ENCODE measurements at places on chromosomes 1 and 21.

- DNase-seq: no peak
Measured at GRCh38 chr1:156705321-156705917, at the start of gene CRABP2. Gene CRABP2 (minus strand): TSS chr1:156705583. CDS start chr1:156705446, 137 bp downstream.

DNA sequence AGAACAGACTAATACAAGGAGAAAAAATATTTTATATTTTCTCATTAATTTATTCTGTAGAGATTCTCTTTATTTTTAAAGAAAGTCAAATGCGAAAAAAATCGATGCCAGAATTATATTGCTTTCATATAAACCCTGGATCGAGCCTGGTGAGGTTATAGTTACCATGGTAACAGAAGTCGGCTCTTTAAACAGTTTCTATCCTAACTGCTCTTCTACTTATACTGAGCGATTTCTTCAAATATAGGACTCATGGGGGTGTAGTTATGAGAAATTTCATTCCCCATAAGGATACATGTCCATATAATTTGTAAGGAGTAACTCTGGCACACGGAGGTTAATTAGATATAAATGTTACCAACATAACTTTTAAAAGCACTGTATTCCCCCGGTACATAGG, 973.5 kb upstream of the NCAM2 start:
- DNase-seq: no peak

DNA sequence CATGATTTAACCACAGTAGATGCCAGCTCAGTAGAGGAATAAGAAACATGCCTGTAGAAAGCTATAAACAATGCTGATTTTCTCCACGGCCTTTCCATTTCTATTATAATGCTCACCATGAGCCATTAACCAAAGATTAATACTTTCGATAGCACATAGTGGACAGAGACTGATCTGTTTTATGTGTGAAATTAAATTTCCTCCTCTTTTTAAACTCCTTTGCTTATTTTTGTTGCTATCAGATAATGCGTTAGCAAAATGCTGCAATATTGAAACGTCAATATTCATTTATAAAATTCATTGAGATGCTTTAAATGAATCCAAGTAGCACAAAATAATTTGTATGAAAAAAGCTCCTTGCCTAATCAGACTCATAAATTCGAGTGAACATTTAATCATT, 1807.9 kb downstream of the MRPL39 start:
- no peak for DNase-seq

- DNase-seq: no peak
Measured at GRCh38 chr1:210250665-210250997, 18.0 kb downstream of the SERTAD4 start.

DNA sequence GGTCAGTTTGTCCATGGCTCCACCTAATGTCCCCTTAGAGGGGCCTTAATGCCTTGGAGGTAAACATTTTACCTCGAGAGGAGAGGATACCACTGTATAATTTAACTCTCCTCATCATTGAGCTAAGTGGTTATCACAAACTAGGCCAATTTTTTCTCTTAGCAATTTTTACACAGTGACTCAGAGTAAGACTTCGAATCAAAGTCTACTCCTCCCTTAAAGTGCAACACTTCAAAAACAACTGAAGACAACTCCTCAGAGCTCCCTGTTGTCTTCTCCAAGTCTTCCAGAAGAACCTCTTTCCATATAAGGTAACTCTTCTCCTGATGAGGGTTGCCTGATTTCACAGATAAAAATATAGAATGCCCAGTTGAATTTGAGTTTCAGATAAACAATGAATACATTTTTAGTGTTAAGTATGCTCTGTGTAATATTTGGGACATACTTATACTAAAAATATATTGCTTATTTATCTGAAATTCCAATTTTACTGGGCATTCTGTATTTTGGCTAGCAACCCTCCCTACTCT, 4.9 kb upstream of the PTGFRN start:
- no peak for DNase-seq

GRCh38 chr1:24525606-24526005, 23.0 kb downstream of the RCAN3 start:
- no peak for DNase-seq

GRCh38 chr21:20308586-20309315, 689.5 kb upstream of the NCAM2 start:
- no peak for DNase-seq

Measured in AML-193 (cell line).